Endodermal cell (in vitro differentiated cells): ENCODE measurements at places on chromosomes 5 and 9.
A peak's percentile ranks its signal among the peaks of the same experiment; 100 is the strongest.

- no peak for DNase-seq
Measured at GRCh38 chr5:3412146-3412545, 183.5 kb upstream of the IRX1 start.

- DNase-seq = no peak
Measured at GRCh38 chr5:165076686-165077085, 1571.3 kb downstream of the MAT2B start.

DNA sequence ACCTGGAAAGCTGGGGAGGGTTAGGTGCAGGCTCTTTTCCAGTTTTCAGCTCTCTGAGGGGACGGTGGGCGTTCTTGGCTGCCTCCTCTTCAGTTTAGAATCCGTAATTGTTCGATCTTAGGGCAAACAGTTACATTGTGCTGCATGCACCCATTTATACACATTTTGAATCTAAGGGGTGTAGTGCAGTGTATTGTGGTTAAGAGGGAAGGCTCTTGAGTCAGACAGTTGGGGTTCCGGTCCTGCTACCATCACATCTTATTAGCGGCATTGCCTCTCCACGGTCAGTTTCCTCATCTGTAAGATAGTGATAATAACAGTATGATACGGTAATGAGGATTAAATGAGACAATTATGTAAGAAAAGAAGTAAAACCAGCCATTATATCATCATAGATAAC lies 625 bp downstream of the EXOSC2 start:
- peak; percentile 28 for DNase-seq

DNA sequence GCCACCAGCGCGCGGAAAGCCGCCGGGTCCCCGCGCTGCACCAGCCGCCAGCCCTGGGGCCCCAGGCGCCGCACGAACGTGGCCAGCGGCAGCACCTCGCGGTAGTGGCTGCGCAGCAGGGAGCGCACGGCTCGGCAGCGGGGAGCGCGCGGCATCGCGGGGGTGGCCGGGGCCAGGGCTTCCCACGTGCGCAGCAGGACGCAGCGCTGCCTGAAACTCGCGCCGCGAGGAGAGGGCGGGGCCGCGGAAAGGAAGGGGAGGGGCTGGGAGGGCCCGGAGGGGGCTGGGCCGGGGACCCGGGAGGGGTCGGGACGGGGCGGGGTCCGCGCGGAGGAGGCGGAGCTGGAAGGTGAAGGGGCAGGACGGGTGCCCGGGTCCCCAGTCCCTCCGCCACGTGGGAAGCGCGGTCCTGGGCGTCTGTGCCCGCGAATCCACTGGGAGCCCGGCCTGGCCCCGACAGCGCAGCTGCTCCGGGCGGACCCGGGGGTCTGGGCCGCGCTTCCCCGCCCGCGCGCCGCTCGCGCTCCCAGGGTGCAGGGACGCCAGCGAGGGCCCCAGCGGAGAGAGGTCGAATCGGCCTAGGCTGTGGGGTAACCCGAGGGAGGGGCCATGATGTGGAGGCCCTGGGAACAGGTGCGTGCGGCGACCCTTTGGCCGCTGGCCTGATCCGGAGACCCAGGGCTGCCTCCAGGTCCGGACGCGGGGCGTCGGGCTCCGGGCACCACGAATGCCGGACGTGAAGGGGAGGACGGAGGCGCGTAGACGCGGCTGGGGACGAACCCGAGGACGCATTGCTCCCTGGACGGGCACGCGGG lies at the start of gene TERT:
Gene TERT (minus strand): TSS at position 234 of the 815 bp plus-strand sequence. CDS start 79 bp downstream, at position 155.
- peak; percentile 94 for DNase-seq

GRCh38 chr9:36150574-36151315 lies 14.2 kb downstream of the GLIPR2 start:
- DNase-seq = no peak

- DNase-seq = no peak
Measured at GRCh38 chr5:146633323-146633764, 117.4 kb upstream of the GPR151 start.

GRCh38 chr5:39580702-39581453 lies 156.1 kb upstream of the DAB2 start:
- DNase-seq = no peak

DNA sequence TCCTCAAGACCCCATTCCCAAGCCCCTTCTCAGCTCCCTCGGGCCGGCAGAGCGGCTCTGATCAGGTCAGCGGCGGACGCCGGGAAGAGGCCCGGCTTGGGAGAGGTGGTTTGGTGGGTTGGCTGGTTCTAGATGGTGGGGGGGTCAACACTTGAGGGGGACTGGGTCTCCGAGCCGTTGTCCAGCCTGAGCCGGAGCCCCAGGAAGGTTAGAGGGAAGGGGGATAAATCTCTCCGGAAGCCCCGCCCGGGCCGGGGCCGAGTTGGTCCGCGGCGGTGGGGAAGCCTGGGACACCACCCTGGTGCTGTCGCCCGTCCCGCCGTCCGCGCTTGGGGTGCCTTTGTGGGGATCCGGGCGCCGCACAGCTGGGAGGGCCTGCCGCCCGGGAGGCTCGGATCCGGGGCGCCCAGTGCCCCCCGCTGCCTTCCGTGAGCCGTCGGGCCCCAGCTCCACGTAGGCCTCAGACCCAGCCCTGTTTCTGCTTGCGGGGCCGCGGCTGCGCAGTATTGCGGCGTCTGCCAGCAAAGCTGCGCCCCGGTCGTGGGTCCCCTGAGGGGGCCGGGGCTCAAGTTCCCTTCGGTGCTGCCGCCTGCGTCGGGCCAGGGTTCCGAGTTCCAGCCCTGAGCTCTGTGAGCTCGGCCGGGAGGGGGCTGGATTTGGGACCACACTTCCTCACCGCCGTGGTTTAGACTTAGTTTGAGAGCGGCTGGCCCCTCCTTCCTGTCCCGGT lies 542 bp upstream of the TRIM52 start:
- DNase-seq = peak; percentile 90

- no peak for DNase-seq
Measured at GRCh38 chr5:1155191-1156032, 43.5 kb upstream of the SLC12A7 start.

- DNase-seq = no peak
Measured at GRCh38 chr5:36605241-36605640, 1.2 kb upstream of the SLC1A3 start.

- DNase-seq = no peak
Measured at GRCh38 chr5:167271511-167271910, 1019.9 kb upstream of the WWC1 start.

DNA sequence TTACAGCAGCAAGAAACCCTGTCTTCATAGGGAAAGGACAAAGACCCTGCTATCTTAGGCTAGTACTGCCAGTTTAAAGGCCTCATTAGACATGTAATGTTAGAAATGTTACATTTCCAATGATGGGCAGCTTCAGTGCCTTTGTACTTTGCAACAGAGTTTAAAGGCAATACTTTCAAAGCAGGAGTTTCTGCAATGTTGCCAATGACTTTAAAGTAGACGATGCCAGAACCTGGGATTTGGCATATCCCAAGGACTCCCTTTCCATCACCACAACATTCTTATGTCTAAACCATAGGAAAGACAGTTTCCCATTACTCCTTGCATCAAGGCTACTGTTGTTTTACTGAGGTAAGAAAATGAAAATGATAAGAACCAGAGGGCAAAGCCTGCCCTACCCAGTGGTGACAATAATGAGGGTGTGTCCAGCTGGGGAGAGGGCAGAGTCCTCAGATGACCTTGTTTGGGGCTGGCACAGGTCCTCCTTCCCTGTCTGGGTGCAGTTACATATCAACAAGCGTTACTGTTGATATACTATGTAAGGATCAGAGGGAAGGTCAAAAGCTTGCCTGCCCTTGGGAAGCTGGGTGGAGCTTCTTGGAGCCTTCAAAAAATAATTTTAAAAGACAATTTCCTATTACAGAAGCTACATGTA lies 27.5 kb upstream of the MLANA start:
- no peak for DNase-seq

DNA sequence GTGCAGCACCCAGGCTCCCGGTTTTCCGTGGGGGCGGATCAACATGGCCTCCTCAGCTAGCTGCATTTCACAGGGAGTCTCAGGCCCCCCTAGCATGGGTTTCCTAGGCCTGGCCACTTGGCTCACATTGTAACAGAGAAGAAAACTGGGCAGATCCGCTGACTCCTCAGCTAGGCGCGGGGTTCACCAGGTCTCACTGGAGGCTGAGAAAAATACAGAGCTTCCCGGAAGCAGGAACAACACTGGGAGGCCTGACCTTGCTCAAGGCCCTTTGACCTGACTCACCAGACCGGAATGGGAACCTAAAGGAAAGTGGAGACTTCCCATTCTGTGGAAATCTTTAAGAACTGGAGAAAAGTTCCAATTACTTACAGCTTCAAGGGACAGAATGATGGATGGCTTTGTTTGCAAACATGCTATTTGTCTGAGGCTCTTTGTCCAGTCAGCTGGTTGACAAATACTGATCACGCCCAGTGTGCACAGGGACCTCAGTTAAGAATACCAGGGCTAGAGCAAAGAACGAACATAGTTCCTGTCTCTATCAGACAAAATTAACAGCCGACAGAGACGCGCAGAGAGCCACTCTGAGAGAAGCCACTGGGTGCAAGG lies 88.7 kb upstream of the LRRTM2 start:
- DNase-seq = no peak

DNA sequence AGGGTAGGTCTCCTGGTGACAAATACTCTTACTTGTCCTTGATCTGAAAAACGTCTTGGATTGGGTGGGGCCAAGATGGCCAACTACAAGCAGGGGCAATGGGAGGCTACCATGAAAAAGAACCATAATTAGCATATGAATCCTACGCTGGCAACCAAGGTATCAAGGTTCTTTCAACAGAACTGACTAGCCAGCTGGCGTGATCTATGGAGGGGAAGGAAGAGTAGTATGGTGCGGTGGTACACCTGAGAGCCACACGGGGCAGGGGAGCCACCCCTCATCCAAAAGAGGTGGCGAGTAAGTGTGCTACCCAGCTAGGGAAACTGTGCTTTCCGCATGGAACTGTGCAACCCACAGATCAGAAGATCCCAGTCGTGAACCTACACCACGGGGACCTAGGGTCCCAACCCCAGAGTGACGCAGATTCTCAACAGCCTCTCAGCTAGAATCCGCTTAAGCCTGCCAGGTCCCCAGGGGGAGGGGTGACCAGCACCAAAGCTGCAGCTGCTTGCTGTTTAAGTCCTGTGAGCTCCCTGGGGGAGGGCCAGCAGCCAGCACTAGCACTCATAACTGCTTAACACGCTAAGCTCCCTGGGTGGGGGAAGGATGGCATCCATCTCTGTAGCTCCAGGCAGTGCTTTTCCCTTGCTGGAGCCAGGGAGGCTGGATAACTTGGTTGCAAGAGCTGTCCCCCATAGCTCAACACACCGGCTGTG lies 334.8 kb downstream of the FBXL17 start:
- DNase-seq = peak; percentile 41

GRCh38 chr5:180922932-180923331 lies 24.0 kb downstream of the BTNL8 start:
- DNase-seq = no peak

- DNase-seq = no peak
Measured at GRCh38 chr5:180495292-180495691, 1.1 kb downstream of the CNOT6 start.

DNA sequence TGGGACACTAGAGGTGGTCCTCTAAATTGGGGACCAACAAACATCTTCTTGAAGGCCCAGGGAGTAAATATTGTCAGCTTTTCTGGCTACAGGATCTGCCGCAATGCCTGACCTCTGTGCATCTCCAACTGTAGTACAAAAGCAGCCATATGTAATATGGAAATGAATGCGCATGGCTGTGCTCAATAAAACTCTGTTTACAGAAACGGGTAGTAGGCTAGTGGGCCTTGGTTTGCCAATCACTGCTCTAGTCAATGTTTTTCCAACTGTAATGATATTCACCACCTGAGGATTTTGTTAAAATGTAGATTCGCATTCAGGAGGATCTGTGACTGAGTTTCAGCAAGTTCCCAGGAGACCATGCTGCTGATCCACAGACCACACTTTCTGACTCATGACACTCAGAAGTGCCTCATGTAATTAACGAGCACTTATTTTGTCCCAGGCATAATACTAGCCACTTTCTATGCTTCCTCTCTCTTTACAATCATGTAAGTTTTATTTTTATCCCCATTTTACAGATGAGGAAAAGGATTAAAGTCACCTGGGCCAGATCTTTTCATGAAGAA lies 96.9 kb downstream of the MED27 start:
- no peak for DNase-seq

GRCh38 chr5:138096363-138096762 lies 12.5 kb downstream of the WNT8A start:
- no peak for DNase-seq

- DNase-seq = peak; percentile 88
Measured at GRCh38 chr9:18791074-18791473, 241.9 kb downstream of the SAXO1 start.

GRCh38 chr9:89730715-89731114 lies 125.9 kb downstream of the GADD45G start:
- DNase-seq = no peak

GRCh38 chr5:41118177-41118576 lies 47.0 kb upstream of the MROH2B start:
- no peak for DNase-seq

DNA sequence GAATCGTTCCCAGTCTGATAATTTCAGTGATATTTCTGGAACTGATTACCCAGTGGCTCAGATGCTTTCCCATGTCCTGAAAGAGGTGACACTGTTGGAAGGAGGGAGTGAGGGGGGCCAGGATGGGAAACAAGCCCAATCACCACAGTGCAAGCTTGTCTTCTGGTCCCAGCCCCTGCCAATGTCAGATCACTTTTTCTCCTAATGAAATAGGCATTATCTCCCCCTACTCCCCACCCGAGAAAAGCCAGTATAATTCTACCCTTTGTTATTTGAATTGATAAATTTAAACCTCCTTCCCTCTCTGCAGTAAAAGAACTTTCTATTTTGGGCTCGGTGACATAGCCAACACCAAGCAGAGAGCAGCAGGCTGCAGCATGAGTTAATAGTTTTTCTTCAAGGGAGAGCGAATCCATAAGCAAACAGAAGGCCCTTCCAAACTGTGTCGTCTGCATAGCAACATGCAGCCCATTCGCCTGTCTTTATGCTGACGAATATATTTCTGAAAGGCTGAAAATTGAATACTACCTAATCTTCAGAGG lies 14.6 kb upstream of the PPP2CA start:
- peak; percentile 52 for DNase-seq

- no peak for DNase-seq
Measured at GRCh38 chr5:170885256-170885655, 23.4 kb downstream of the RANBP17 start.

GRCh38 chr9:98083061-98083501 lies 26.5 kb downstream of the NANS start:
- no peak for DNase-seq

DNA sequence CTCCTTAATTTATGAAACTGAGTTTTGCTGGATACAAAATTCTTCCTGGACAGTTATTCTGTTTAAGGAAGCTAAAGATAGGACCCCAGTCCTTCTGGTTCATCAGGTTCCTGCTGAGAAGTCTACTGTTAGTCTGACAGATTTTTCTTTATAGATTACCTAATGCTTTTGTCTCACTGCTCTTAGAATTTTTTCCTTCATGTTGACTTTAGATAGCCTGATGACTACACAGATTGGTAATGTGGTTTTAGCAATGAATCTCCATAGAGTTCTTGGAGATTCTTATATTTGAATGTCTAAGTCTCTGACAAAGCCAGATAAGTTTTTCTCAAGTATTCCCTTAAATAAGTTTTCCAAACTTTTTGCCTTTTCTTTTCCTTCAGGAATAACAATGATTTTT lies 419.7 kb downstream of the CDH10 start:
- no peak for DNase-seq

GRCh38 chr9:84339962-84340361 lies 596 bp downstream of the SLC28A3 start:
- DNase-seq = peak; percentile 54
